ENCODE measurements at places on chromosomes 3 and 15.

GRCh38 chr3:23356169-23356568, 153.0 kb downstream of the UBE2E2 start:
- no peak for DNase-seq

DNA sequence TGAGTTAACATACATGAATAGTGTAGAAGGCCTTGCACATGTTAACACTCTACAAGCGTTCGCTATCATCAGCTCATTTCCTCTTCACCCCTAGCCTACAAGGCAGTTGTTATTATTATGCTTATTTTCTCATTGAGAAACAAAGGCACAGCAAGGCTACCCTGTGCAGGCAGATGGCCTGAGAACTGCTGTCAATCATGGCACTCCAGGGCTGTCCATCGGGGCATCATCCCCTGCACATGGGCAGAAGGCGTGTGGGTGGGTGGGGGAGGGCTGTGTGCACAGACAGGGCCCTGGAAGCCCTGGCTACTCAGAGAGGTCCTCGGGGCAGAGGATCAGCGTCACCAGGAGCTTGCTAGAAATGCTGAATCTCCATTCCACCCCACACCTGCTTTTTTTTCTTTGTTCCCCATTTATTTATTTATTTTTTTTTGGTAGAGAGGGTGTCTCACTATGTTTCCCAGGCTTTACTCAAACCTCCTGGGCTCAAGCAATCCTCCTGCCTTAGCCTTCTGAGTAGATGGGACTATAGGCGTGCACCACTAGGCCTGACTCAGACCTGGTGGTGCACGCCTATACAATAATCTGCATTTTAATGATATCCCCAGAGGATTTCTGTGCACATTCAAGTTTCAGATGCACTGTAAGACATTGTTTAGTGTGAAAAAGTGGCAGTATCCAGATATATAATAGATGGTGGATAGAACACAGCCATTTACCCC, 9.6 kb upstream of the ZXDC start:
- no peak for DNase-seq

GRCh38 chr3:191070201-191070600, 128.8 kb upstream of the OSTN start:
- no peak for DNase-seq

DNA sequence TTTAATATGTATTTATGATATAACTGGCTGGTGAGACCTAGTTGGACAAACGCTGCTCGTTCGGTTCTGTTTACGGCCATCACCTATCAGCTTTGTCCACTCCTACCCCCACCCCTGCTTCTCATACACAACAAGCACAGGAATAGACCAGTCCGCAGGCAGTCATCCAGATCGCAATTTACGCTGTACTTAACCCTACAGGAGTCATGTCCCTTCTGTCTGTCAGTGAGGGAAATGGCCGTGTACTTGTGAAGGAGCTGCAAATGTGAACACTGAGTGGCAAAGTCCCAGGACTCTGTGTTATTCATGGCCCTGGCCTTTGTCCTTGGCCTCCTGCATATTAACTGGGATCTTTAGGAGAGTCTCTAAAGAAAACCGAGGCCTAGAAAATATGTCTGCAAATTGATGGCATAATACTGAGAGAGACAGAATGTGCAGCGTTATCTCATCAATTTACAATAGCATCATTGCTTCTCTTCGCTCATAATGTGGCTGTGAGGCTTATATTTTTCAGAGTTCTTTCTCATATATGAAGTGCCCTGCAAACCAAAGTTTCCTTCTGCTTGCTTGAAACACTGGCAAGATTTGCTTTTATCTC, 7.2 kb upstream of the ABHD10 start:
- DNase-seq, result no peak

DNA sequence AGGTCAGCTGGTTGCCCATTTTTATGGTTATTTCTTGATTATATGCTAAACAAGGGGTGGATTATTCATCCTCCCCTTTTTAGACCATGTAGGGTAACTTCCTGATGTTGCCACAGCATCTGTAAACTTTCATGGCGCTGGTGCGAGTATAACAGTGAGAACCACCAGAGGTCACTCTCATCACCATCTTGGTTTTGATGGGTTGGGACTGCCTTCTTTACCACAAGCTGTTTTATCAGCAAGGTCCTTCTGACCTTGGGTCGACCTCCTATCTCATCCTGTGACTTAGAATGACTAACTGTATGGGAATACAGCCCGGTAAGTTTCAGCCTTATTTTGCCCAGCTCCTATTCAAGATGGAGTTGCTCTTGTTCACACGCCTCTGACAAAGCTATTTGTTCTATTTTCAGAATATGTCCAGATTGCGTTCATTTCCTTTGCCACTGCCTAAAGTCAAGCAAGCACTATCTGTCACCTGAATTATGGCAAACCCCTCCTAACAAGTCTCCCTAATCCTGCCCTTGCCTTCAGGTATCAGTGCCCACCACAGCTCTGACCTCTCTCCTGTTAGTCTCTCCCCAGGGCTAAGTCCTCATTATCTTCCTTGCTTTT, 308.5 kb downstream of the ROBO2 start:
- DNase-seq, result no peak

DNA sequence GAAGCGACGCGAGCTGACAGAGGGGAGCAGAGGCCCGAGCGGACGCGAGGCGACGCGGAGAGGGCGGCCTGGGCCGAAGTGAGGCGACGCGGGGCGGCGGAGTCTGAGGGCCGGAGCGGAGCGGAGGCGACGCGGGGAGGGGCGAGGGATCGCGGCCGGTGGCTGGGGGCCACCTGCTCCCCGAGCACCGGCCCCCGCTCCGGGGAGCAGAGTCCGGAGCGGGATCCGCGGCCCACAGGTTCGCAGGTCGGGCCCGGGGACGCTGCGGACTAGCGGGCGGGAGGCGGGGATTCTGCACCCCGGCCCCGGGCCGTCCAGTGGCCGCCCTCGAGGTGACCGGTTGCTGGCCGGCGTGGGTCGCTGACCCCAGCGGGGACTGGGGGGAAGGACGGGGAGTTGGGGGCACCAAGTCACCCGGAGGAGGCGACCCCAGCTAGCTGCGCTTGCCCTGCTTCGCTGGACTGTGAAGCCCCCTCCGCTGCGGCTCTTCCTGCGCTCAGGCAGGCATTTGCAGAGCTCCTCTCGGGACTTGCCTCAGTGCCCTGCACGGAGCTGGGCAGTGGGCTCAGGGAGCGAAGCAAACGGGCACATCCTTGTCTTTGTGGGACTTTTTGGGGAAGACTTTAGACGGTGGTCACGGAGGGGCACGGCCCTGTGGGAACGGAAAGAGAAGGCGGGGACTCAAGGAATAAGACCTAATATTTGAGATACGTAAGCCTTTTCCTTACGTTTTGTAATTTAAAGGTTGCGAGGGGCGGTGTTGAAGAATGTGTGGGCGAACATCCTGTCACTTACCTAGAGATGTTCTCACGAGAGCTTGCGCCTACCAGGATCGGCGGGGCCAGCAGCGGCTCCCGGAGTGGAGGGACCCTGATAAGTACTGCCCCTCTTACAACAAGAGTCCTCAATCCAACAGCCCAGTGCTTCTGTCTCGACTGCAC, 566 bp downstream of the HMCES start:
- peak; percentile 43 for DNase-seq

GRCh38 chr3:178485756-178486155, 50.5 kb upstream of the KCNMB2 start:
- DNase-seq, result no peak

GRCh38 chr3:9818666-9819335, 8.7 kb downstream of the TTLL3 start:
- no peak for DNase-seq
